ENCODE measurements at places on chromosomes 3 and 15.

- no peak for DNase-seq
These were observed 1.3 kb downstream of the NEDD4 start for GRCh38 chr15:55991802-55992768.

- DNase-seq, result peak; percentile 10
These were observed 3.2 kb upstream of the ACAN start for GRCh38 chr15:88800026-88800425.

DNA sequence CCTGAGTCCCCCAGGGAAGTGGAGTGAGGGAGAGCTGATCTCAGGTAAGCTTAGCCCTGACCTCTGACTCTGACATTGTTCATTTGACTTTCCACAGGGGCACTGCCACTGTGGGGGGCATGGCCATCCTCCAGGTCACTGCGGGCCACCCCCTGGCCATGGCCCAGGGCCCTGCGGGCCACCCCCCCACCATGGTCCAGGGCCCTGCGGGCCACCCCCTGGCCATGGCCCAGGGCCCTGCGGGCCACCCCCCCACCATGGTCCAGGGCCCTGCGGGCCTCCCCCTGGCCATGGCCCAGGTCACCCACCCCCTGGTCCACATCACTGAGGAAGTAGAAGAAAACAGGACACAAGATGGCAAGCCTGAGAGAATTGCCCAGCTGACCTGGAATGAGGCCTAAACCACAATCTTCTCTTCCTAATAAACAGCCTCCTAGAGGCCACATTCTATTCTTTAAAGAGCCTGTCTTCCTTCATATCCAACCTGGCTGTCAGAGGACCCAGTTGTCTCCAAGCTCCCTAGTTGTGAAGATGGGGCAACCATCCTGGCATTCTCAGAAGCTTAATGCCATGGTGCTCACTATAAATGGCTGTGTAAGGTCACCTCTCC, 1.9 kb upstream of the DISP2 start:
- no peak for DNase-seq

DNA sequence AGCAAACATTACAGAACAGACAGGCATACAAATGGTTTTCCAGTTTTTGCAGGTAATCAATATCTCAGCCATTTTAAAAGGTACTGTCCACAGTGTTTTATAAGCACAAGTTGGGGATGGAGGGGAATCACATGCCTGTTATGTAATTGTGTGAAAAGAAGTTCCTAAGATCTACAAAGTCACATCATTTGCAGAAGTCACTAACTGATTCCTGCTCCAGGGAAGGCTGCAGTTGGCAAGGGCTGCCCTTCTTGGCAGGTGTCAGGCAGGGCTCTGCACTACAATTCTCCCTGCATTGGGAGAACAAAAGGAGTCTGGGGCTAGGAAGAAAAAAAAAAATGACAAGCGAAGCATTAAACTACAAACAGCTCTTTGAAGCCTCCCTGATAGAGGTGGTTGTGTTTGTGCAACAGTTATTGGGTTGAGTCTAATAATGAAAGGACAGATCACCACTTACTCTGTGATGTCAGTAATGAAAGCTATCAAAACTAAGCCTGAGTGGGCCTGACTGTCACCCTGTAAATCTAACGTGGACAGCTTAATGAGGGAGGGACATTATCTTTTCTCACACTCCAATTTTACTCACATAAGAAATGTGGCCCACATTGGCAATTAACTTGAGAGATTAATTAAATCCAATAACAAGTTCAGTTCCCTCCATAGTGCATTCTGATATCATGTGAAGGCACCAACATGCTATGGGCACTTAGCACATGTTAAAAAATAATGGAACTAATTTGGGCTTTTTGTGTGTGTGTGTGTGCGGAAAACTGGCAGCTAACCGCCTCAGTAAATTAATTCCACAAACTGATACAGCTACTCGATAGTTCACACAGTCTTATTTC, 242.9 kb downstream of the FHIT start:
- no peak for DNase-seq

- no peak for DNase-seq
These were observed 109.9 kb downstream of the RPLP1 start for GRCh38 chr15:69562564-69562963.

DNA sequence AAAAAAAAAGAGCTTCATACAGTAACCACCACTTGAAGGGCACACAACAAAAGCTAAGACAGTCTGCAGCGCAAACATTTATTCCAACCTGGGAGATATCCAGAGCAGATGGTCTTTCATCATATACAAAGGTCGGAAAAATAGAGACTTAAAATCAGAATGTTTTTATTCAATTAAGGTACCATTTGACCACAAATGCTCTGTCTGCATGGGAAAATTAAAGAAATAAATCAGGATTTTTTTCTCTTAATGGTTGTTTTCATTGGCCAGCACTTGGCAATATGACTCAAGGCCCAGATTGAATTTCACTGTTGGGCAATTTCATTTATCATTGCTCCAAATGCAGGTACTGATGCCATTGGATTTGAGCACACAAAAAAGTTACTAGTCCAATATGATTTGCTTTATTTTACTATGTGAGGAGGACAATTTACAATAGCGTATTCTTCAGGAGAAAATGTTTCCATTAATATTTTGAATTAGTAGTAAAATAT, 145.9 kb upstream of the AGTR1 start:
- no peak for DNase-seq

GRCh38 chr15:36961956-36962355, 138.4 kb downstream of the MEIS2 start:
- no peak for DNase-seq

DNA sequence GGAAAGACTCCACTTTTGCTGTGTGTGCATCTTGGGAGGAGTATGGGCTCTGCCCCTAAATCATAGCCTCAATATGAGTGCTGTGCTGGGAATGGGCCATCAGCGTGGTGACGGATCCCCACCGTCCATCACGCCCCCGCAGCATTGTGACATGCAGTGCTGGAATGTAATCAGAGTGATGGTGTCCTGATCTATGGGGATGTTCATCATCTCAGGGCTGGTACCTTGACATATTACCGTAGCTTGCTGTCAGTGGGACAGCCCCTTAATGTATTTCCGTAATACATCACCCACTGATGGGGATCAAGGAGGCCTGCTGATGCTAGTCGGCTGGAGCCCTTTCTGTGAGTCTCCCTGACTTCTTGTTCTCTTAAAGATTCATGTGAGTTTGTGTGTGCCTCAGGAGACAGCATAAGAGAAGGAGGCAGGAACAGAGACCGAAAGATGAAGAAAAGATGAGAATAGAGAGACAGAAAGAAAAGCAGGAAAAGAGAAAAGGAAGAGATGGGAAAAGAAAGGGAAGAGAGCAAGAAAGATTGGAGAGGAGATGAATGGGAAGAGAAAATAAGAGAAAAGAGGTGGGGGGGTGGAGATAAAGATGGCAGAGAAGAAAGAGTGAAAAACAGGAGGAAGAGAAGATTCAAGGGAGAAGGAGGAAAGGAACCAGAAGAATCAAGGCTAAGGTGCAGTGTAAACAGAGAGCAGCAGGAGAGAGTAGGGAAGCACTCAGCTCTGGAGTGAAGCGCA, 183.7 kb downstream of the RPLP1 start:
- no peak for DNase-seq

Data from activated CD4-positive, alpha-beta T cell treated with anti-CD3 and anti-CD28 coated beads, Interleukin-2, Interleukin-6, amounts not matched to agents 100 ng/mL and 50 ng/mL, durations not matched to agents 16 hours and 8 hours (primary cell).